Natural killer cell (primary cell): ENCODE measurements at places on chromosomes 11 and 22.

DNA sequence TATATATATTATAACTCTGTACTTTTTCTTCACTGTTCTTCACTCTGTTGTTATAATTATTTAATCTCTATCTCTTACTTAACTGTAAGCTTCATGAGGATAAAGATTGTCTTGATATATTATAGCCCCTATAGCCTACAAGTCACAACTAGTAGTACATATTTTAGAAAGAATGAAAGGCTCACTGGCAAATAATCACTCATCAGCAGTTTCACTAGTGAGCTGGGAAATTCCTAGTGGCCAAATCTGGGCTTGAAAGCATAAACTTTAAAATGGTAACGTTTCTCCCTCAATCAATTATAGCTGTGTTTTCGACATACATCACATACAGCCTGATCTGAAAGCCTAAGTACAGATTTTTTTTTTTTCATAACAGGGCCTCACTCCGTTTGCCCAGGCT is 42.5 kb downstream of the CTSC start:
- H3K36me3 ChIP-seq = peaks cover 87% of the 10 kb centered on the region
- no peaks in the 10 kb centered on the region for H3K27me3 ChIP-seq
- H3K27ac ChIP-seq = no peak overlapping the region
- no peak for DNase-seq
- no peak overlapping the region for H3K4me3 ChIP-seq

DNA sequence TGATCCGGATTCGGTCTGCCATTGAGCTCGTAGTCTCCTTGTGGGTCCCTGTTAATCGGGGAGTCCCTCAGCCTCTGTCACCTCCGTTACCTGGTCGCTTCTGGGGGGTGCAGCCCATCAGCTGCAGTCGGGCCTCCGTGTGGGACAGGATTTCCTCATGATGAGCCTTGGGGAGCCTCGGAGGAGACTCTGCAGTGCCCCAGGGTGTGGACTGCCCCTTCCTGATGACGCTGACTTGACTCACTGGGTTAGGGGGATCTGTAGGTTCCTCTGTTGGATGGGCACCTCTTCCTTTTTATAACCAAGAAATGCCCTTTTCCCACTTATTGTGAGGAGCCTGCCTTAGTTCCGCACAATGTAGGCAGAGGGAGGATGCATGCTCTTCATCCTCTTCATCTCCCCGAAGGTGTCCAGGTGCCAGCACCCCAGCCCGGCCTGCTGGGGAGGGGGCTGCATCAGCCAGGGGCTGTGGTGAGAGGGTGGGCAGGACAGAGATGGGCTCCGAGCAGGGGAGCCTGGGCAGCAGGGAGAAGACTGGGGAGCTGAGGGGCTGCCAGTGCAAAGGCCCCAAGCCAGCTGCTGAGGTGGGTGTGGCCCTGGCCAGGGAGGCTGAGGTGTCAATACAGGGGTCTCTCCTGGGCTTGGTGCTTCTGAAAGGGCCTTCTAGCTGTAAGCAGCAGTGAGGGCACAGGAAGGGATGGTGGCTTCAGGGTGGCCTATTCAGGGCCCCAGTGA is 13.5 kb upstream of the TTLL8 start:
- H3K4me1 ChIP-seq = no peaks in the 10 kb centered on the region
- no peak overlapping the region for H3K4me3 ChIP-seq
- DNase-seq = no peak
- peaks cover 34% of the 10 kb centered on the region for H3K36me3 ChIP-seq
- no peaks in the 10 kb centered on the region for H3K27me3 ChIP-seq

- H3K27ac ChIP-seq = no peak overlapping the region
- DNase-seq = no peak
- H3K27me3 ChIP-seq = no peaks in the 10 kb centered on the region
- H3K4me1 ChIP-seq = no peaks in the 10 kb centered on the region
- no peaks in the 10 kb centered on the region for H3K36me3 ChIP-seq
These were observed 162.6 kb downstream of the FEZ1 start for GRCh38 chr11:125333354-125334073.

DNA sequence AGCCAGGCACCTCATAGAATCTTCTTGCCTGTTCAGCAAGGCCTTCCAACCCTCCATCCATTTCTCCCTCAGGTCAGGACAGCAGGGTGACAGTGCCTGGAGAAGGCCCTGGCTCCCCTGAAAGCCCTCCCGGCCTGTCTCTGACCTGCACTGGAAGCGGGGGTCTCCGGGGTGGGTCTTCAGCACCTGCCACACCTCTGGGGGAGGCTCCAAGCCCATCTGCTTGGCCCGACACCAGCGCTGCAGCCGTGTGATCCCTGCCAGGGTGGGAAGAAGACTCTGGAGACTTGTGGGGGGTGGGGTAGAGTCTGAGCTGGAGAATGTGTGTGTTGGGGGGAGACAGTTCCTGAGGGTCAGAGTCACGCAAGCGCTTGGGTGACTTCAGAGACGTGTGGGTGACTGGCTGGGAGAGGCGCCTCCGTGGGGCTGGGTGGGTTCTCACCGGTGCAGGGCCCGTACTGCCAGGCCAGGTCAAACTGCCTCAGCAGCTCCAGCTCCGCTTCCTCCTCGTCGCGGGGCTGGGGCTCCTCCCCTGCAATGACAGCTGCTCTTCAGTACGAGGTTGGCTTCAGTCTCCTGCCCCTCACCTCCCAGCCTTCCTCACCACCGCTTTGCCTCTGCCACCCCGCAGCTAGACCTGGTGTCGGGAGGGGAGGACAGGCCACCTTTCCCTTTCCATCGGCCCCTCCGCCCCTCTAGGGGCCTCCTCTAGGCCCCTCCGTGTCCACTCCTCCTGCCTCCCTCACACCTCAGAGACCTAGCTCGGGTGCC is 615 bp downstream of the POLD4 start:
- H3K36me3 ChIP-seq = no peaks in the 10 kb centered on the region
- H3K4me1 ChIP-seq = peaks cover 70% of the 10 kb centered on the region
- peak; percentile 85 for DNase-seq
- H3K27me3 ChIP-seq = no peaks in the 10 kb centered on the region
- H3K4me3 ChIP-seq = peak overlapping the region; percentile 73

GRCh38 chr22:19743651-19744050 is 16.9 kb upstream of the TBX1 start:
- no peak for DNase-seq
- no peaks in the 10 kb centered on the region for H3K27me3 ChIP-seq
- no peaks in the 10 kb centered on the region for H3K36me3 ChIP-seq
- no peaks in the 10 kb centered on the region for H3K4me1 ChIP-seq
- H3K4me3 ChIP-seq = no peak overlapping the region

DNA sequence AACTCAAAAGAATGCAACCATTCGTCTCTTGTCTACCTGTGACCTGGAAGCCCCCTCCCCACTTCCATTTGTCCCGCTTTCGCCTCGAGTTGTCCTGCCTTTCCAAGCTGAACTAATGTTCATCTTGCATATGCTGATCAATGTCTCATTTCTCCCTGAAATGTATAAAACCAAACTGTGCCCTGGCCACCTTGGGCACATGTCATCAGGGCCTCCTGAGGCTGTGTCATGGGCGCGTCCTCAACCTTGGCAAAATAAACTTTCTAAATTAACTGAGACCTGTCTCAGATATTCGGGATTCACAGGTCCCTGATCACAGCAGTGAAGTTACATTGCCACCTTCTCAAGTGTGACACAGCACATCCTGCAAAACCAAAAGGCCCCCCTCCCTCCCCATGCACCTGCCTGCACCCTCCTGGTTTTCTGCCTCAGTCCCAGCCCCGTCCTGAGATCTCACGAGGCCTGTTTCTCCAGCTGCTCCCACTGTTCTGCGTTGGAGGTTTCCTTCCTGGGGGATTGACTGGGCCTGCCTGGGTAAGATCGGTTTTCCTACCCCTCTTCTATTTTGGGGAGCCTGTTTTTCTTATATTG is 1328.7 kb downstream of the TBC1D22A start:
- peaks cover 22% of the 10 kb centered on the region for H3K4me1 ChIP-seq
- DNase-seq = no peak
- no peaks in the 10 kb centered on the region for H3K36me3 ChIP-seq
- no peak overlapping the region for H3K27ac ChIP-seq
- H3K27me3 ChIP-seq = peaks cover 3% of the 10 kb centered on the region
- H3K4me3 ChIP-seq = no peak overlapping the region

- peaks cover 12% of the 10 kb centered on the region for H3K4me1 ChIP-seq
- no peak for DNase-seq
- peaks cover 8% of the 10 kb centered on the region for H3K27me3 ChIP-seq
- no peaks in the 10 kb centered on the region for H3K36me3 ChIP-seq
- H3K4me3 ChIP-seq = no peak overlapping the region
These were observed 32.9 kb downstream of the LRRC32 start for GRCh38 chr11:76637491-76638269.

DNA sequence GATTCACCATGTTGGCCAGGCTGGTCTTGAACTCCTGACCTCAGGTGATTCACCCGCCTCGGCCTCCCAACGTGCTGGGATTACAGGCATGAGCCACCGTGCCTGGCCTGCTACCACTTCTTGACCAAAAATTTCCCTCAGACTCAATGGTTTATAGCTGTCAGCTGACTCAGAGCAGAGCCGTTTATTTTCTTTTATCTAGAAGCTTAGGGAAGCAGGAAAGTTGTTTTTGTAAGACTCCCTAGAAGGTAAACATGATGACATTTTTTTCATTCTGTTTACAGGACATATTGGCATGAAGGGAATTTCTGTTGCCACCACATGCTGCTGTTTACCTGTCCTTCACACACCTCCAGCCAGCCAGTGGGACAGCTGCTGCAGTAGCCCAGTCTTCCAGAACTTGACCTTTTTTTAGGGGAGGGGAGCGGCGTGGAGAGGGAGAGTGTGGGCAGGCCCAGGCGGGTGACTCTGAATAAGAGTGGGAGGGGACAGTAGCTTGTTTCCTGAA is 56.1 kb upstream of the PTPRJ start:
- H3K27ac ChIP-seq = no peak overlapping the region
- H3K27me3 ChIP-seq = no peaks in the 10 kb centered on the region
- DNase-seq = no peak
- H3K4me1 ChIP-seq = peaks cover 27% of the 10 kb centered on the region

DNA sequence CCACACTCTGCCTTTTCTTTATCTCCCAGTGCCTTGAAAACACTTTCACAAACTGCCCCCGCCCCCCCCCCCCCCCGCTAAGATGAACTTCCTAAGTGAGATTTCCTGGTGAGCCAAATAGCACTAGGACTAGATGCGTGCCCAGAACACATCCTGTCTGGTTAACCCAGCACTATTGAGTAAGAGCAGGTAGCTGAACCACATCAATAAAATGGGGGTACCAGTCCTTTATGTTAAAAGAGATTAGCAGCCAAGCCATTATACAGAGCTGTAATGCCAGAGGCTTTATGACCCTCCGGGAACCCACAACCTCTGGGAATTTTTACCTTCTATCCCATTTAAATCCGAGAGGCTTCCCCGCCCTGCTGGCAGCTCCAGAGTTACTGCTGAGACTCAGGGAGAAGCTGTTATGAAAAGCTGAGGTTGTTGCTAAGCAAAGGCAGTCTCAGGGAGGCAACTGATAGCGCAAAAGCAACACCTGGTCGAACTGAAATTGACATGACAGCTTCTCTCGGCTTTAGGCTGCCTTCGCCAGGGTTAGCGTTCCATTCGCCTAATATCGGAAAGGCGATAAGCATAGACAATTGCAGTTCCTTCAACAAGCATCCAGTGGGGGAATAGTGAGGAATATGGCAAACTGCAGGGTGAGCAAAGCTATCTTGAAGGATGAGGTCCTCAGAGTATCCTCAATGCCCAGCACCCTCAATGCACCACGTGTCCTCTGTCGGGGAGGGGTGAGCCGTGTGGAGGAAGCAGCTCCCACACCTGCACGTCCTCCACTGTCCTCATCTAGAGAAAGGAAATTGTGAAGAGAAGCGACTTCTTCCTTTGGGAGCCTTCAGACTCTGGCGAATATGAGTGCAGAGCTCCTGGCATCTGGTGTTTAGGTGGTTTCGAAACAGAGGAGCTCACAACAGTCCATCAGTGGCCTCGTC is 977.0 kb downstream of the NTM start:
- H3K4me1 ChIP-seq = no peaks in the 10 kb centered on the region
- no peak overlapping the region for H3K4me3 ChIP-seq
- peak; percentile 6 for DNase-seq
- H3K27me3 ChIP-seq = no peaks in the 10 kb centered on the region
- no peaks in the 10 kb centered on the region for H3K36me3 ChIP-seq
- no peak overlapping the region for H3K27ac ChIP-seq

DNA sequence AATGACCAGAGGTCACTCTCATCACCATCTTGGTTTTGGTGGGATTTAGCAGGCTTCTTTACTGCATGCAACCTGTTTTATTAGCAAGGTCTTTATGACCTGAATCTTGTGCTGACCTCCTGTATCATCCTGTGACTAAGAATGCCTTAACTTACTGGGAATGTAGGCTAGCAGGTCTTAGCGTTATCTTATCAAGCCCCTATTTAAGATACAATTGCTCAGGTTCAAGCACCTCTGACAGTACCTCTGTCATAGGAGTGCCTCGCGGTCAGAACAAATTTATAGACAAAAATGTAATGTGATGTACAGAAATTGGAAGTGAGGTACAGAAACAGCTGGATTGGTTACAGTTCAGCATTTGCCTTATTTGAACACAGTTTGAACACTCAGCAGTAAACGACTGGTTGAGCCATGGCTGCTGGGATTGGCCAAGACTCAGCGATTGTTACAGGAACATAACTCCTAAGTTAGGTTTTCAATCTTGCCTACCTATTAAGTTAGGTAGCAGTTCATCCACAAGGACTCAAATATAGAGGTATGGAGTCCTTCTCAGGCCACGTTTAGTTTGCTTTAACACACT is 16.1 kb upstream of the TMEM123 start:
- no peak overlapping the region for H3K4me3 ChIP-seq
- DNase-seq = no peak
- no peak overlapping the region for H3K27ac ChIP-seq
- H3K27me3 ChIP-seq = no peaks in the 10 kb centered on the region
- peaks cover 10% of the 10 kb centered on the region for H3K4me1 ChIP-seq
- H3K36me3 ChIP-seq = no peaks in the 10 kb centered on the region

GRCh38 chr11:15276621-15277020 is 161.9 kb downstream of the INSC start:
- no peaks in the 10 kb centered on the region for H3K36me3 ChIP-seq
- no peak overlapping the region for H3K4me3 ChIP-seq
- H3K27ac ChIP-seq = no peak overlapping the region
- no peaks in the 10 kb centered on the region for H3K4me1 ChIP-seq

GRCh38 chr11:69883292-69884255 is 64.4 kb upstream of the FGF3 start:
- no peaks in the 10 kb centered on the region for H3K36me3 ChIP-seq
- H3K4me1 ChIP-seq = peaks cover 2% of the 10 kb centered on the region
- H3K27ac ChIP-seq = no peak overlapping the region

DNA sequence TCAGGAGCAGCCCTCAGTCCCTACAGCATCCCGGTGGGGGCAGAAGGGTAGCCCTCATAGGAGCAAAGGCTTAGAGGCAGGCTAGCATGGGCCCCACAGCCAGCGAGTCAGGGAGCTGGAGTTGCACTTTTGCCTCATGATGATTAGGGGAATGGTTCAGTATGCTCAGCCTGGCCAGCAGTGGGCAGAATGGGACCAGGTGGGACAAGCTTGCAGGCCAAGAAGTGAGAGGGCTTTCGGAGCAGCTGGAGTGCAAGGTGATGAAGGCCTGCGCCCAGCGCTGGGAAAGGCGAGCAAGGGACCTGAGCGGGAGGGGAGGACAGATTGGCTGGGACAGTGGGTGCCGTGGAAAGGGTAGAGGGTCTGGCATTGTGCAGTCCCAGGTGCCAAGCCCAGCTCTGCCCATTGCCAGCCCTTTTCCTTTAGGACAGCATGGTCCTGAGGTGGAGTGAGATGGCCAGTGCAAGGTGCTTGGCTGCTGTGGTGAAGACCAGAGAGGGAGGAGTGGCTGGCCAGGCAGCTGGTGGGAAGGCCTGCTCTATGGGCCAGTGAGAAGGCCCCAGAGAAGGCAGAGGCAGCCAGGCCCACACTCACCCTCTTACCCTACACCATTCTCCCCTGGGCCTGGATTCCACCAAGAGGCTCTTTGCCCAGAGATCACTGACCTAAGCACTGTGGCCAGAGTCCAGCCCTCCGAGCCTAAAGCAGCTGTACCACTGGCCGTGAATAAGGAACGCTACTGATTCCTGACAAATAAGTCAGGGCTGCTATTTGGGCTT is 47.9 kb upstream of the SUSD2 start:
- H3K4me1 ChIP-seq = peaks cover 19% of the 10 kb centered on the region
- H3K36me3 ChIP-seq = peaks cover 24% of the 10 kb centered on the region
- H3K27me3 ChIP-seq = no peaks in the 10 kb centered on the region
- DNase-seq = no peak
- H3K27ac ChIP-seq = no peak overlapping the region
